EH (cell line): ENCODE measurements at places on chromosomes 4 and X.

GRCh38 chr4:174036576-174036975 is 246.9 kb downstream of the FBXO8 start:
- no peak for DNase-seq

GRCh38 chr4:138875891-138876608 is 139.5 kb upstream of the NOCT start:
- peak; percentile 98 for DNase-seq

DNA sequence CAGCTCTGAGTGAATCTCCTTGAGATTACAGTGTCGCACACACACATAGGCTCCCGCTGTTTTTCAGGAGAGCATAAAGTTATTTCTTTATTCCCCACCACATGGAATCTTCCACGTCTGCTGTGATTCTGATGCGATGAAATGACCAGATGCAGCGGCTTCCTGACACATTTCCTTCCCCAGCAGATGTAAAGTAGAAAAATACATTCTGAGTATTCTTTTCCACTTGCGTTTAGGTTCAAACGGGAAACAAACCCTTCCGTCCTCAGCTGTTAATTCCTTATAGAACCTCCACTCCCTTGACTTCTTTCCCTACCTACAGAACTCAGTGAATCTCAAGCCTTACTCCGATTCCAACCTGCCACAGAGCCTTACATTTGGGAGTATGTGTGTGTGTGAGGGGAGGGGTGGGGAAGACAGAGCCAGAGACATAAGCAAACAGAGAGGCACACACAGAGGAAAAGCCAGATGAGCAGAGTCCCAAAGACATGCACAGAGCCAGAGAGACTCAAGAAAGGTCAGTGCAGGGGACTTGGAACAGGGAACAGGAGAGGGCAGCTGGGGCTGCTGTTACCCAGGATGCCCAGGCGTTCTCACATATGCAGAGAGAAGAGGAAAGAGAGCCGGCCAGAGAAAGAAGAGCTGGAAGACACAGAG is 47.3 kb downstream of the SETD7 start:
- DNase-seq, result no peak

DNA sequence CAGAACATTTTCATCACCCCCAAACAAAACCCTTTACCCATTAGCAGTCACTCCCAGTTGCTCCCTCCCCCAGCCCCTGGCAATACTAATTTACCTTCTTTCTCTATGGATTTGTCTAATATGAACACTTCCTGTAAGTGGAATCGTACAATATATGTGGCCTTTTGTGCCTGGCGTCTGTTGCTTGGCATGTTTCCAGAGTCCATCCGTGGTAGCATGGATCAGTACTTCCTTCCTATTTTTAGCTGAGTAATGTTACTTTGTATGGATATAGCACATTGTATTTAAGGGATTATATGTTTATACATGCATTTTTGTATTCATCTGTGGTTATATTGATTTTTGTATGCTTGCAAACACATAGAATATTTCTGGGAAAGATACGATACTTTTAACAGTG is 48.2 kb downstream of the PPEF1 start:
- no peak for DNase-seq

- peak; percentile 80 for DNase-seq
Observed at GRCh38 chr4:83552924-83553323, 17.0 kb downstream of the GPAT3 start.

GRCh38 chr4:113636877-113637276 is 124.7 kb downstream of the CAMK2D start:
- DNase-seq, result peak; percentile 69

DNA sequence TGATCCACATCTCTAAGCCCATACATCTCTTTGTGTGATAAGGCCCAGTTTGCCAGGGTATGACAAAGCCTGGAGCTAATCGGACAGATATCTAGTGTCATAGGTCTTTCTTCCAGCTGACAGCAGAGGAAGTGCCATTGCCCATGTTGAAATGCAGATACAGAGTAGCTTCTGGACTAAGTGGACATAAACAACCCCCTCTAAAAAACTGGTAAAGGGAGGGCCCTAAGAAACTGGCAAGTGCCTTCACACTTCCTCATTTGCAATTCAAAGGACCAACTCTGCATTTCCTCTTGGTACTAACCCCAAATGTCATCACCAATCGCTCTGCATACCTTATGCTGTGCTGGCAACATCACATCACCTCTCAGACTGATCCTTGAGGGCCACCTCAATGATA is 20.8 kb downstream of the ARHGEF6 start:
- no peak for DNase-seq

GRCh38 chrX:45907786-45908185 is 637.4 kb downstream of the ZNF674 start:
- no peak for DNase-seq

- no peak for DNase-seq
Observed at GRCh38 chr4:168109527-168109926, 17.2 kb downstream of the ANXA10 start.

- peak; percentile 73 for DNase-seq
Observed at GRCh38 chrX:97895751-97896150, 1012.0 kb downstream of the RPA4 start.

DNA sequence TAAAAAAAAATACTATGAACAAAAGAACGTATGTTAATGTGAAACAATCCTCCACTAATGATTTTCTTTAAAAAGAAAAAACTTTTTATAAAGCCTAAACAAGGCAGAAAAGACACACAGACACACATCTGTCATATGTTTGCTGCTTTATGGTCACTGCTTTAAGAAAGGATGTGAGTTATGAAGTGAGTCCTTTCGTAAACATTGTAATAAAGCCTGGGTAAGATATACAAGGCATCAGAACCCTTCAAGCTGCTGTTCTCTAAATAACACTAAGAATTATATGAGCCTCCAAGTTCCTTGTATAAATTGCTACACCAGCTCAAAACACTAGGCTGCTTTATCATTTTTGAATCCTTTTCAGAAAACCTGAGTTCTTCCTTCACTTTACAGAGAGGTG is 81.6 kb downstream of the FBXO8 start:
- DNase-seq, result no peak

DNA sequence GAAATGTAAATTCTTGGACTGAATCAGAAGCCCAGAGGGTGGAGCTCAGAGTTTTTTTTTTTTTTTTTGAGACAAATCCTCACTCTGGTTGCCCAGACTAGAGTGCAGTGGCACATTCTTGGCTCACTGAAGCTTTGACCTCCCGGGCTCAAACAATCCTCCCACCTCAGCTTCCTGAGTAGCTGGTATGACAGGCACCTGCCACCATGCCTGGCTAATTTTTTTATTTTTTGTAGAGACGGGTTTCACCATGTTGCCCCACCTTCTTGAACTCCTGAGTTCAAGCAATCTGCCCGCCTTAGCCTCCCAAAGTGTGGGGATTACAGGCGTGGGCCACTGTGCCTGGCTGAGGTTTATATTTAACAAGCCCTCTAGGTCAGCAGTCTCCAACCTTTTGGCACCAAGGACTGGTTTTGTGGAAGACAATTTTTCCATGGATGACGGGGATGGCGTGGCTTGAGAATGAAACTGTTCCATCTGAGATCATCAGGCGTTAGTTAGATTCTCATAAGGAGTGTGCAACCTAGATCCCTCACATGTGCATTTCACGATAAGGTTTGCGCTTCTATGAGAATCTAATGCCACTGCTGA is 76.7 kb downstream of the FHIP1A start:
- DNase-seq, result peak; percentile 20

- no peak for DNase-seq
Observed at GRCh38 chr4:89586318-89586717, 250.6 kb downstream of the SNCA start.

GRCh38 chrX:104567506-104567905 is 1.5 kb downstream of the IL1RAPL2 start:
- no peak for DNase-seq

DNA sequence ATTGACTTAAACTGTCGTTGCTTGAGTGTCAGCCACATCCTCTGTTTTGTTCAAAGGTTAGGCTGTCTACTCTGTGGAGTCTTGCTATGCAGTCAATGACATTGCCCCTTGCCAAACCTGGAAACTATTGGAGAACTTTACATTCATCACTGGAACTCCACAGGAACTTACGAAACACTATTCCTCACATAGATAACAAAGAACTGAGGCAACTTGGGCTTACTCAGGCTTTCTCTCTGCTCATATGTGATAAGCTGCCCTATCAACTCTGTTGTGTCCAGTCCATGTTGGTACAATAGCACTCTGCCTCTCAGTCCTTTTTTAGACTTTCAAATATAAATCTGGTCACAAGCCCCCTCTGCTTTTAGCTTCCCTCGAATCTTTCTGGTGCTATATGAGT is 9.4 kb downstream of the NPY5R start:
- no peak for DNase-seq

DNA sequence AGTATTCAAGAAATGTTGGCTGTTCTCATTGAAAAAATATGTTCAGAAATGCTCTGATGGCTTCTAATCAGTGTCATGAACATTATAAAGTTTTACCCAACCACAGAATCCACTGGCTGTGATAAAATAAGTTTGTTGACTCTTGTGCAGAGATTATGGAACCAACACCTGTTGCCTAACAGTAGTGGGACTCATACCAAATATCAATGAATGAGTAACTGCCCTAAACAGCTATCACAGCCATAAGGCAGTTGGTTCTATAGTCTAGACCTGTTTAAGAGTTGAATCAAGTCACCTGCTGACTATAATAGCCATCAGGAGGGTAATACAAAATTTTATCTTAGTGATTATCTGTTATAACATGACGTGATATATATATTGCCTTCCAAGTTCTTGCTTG is 168.3 kb downstream of the ATOH1 start:
- no peak for DNase-seq

DNA sequence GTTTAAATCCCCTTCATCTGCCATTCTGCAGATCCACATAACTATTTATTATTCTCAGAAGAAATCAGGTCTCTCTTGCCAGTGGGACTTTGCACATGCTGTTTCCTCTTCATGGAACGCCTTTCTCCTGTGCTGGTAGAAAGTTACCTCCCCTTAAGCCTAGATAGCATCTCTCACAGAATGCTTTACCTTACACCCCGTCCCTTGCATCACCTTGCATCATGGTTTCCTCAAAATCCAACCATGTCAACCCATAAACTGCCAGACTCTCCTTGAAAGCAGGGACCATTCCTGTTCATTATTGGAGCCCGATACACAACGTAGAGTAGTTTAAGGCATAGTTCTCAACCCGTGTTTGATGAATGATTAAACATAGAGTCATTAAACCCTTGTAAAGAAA is 396.2 kb upstream of the F9 start:
- no peak for DNase-seq

GRCh38 chrX:153412746-153413720 is 1.8 kb downstream of the ZFP92 start:
- DNase-seq, result peak; percentile 4

GRCh38 chrX:11647138-11647537 is 18.6 kb downstream of the ARHGAP6 start:
- no peak for DNase-seq

DNA sequence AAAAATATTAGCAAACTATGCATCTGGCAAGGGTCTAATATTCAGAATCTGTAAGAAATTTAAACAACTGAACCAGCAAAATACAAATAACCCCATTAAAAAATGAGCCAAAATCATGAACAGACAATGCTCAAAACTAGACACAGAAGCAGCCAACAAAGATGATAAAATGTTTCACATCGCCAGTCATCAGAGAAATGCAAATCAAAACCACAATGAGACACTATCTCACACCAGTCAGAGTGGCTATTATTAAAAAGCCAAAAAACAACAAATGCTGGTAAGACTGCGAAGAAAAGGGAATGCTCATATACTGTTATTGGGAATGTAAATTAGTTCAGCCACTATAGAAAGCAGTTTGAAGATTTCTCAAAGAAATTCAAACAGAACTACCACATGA is 201.3 kb upstream of the CPEB2 start:
- no peak for DNase-seq

GRCh38 chr4:8319731-8320385 is 50.3 kb downstream of the HTRA3 start:
- peak; percentile 13 for DNase-seq
